ENCODE measurements at places on chromosomes 13 and 19.

- DNase-seq: no peak
Measured at GRCh38 chr19:1284293-1284978, 1.2 kb upstream of the EFNA2 start.

GRCh38 chr13:73571376-73571775 is 512.6 kb downstream of the KLF5 start:
- DNase-seq: no peak

GRCh38 chr19:53272044-53272443 is 4.5 kb upstream of the VN1R4 start:
- no peak for DNase-seq

GRCh38 chr19:17985037-17985818 is 18.3 kb downstream of the KCNN1 start:
- no peak for DNase-seq

- no peak for DNase-seq
Measured at GRCh38 chr13:24308068-24308445, 1.3 kb upstream of the C1QTNF9 start.

DNA sequence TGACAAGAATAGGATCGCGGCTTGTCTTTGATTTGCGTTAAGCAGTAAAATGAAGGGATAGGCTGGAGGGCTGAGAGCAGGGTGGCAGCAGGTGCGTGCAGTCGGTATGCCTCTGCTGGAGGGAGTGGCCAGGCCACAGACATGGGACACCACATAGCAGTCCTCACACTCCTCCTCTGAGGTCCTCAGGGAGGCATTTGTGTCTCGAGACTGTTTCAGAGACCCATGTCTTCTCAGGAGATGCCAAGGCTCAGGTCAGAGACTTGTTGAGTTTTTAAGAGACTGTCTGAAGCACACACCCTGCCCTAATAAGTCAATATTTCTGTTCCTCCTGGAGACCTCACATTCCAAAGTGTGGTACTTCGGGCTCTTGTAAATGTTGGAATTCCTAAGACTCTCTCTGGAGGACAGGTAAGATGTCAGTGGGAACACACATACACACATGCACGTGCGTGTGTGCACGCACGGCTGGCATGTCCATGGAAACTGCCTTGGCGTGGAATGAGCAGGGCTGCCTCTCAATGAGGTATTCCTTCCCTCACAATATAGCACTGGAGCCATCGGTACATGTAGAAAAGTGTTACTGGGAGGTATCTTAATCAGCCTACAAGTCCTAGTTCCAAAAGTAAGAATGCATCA is 46.4 kb downstream of the COL4A2 start:
- DNase-seq: no peak

- DNase-seq: no peak
Measured at GRCh38 chr19:16075430-16076153, 703 bp upstream of the TPM4 start.

- no peak for DNase-seq
Measured at GRCh38 chr13:39760521-39760920, 105.1 kb downstream of the COG6 start.

DNA sequence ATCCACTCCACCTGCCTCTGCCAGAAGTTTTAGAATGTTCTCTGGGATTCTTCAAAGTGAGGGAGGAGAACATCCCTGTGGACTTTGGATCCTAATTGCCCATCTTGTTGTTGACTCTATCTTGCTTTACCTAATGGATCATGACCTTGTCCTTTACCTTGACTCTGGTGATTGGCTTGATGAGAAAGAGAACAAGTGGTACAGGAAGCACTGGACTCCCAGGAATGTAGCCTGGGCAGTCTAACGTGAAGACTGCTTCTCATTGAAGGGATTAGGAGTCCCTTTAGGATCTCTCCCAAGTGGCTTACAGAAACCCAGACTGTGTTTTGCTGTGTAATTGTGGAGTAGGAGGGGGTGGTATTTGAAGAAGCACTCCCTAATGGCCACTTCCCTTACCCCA is 63.9 kb downstream of the SLC10A2 start:
- DNase-seq: no peak

DNA sequence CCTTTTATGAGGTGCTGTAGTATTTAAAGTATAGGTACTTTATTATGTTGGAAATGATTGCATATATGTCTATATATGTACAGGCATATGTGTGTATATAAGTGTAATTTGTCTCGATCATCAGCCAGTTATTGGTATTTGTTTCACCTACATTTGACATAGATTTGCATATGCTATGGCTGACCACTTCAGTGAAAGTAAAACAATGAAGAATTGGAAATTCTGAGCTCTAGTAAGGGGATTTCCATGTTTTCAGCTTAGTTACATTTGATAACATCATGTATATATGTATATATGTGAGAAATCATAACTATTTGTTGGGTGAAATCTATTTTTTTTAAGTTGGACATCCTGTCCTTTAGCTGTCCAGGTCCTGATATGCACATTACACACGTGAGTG is 1303.9 kb downstream of the EFNB2 start:
- DNase-seq: no peak

GRCh38 chr19:48613852-48614435 is 932 bp downstream of the FAM83E start:
- DNase-seq: no peak

DNA sequence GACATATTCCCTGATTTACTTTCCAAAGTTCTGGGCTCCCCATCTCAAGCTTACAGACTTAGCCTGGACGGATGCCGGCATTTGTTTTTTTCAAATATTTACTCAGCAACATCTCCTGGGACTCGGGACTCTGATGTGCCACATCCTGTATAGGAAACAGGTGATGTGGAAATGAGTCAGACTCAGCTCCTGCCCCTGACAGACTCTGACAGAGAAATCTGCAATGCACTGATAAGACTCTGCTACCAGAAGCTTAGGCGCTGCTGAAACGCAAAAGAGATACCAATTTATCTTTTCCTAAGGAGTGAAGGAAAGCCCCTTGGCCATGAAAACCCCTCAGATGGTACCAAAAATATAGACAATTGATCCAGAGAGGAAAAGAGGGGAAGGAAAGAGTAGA is 16.2 kb downstream of the LAIR2 start:
- no peak for DNase-seq

DNA sequence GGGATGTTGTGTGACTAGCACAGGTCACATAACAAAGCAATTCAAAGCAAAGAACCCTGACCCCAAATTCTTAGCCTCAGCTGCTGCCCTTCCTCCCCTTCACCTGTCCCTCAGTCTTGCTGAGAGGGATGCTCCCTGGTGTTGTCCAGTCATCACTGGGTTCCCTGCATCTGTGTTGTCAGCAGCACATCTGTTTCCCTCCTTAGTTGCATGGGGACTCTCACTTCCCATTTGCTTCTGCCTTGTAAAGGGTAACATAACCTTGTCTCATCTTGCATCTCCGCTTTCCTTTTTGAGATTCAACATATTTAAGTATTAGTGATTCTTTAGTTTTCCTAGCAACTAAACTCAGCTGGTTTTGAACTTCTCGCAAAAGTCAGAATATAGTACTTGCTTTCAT is 54.0 kb downstream of the SPATA13 start:
- no peak for DNase-seq

- no peak for DNase-seq
Measured at GRCh38 chr19:22600690-22601648, 33.2 kb upstream of the ZNF492 start.

- no peak for DNase-seq
Measured at GRCh38 chr13:43391036-43391435, 367.6 kb downstream of the DNAJC15 start.

- DNase-seq: no peak
Measured at GRCh38 chr19:49336482-49337266, 1.5 kb downstream of the CD37 start.

- no peak for DNase-seq
Measured at GRCh38 chr13:61824168-61824567, 408.5 kb upstream of the PCDH20 start.

- DNase-seq: peak; percentile 46
Measured at GRCh38 chr19:4059891-4060620, 6.6 kb downstream of the ZBTB7A start.

DNA sequence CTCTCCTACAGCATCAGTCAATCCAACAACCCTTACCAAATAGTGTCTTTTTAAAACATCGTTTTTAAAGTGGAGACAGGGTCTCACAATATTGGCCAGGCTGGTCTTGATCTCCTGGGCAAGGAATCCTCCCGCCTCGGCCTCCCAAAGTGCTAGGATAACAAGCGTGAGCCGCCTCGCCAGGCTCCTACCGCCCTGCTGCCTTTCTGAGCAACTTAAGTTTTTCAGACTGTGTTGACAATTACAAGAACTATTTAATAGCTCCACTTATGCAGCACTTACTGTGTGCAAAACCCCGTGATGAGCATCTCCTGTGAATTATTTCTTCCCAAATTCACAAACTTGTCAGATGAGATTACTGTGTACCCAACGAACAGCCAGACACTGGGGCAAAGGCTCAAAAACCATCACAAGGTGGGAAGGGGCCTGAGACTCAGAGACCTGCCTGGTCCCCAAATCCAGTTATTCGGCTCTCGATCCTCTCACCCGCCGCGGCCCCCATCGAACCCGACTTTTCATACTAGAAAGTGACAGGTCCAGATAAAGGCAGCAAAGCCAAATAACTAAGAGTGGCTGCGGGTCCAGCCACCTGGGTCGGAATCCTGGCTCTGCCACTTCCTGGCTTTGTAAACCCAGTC is 581 bp downstream of the RPL18 start:
- DNase-seq: no peak

GRCh38 chr13:36778083-36778671 is 40.8 kb upstream of the RFXAP start:
- DNase-seq: no peak

GRCh38 chr13:80399340-80400163 is 58.6 kb upstream of the SPRY2 start:
- no peak for DNase-seq

- no peak for DNase-seq
Measured at GRCh38 chr19:33689868-33690267, 68.1 kb downstream of the CHST8 start.

DNA sequence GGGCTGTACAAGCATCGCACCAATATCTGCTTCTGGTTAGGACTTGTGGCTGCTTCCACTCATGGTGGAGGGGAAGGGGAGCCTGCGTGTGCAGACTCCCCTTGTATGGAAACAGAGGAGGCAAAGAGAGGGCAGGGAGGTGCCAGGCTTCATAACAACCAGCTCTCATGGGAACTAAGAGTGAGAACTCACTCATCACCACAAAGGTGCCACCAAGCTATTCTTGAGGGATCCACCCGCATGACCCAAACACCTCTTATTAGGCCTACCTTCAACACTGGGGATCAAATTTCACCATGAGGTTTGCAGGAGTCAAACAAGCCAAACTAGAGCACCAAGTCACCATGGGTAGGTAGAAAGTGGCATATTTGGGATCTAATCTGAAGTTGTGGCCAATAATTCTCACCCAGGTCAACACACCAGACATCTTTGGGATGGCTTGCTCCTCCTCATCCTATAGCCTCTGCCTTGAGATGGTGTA is 46.4 kb downstream of the RUBCNL start:
- DNase-seq: no peak
